ENCODE measurements at places on chromosomes 3 and 15. TPM values are rescaled to one million over a fixed set of nuclear protein-coding genes. Genes with fewer than 3 reads are reported as not detected.

DNA sequence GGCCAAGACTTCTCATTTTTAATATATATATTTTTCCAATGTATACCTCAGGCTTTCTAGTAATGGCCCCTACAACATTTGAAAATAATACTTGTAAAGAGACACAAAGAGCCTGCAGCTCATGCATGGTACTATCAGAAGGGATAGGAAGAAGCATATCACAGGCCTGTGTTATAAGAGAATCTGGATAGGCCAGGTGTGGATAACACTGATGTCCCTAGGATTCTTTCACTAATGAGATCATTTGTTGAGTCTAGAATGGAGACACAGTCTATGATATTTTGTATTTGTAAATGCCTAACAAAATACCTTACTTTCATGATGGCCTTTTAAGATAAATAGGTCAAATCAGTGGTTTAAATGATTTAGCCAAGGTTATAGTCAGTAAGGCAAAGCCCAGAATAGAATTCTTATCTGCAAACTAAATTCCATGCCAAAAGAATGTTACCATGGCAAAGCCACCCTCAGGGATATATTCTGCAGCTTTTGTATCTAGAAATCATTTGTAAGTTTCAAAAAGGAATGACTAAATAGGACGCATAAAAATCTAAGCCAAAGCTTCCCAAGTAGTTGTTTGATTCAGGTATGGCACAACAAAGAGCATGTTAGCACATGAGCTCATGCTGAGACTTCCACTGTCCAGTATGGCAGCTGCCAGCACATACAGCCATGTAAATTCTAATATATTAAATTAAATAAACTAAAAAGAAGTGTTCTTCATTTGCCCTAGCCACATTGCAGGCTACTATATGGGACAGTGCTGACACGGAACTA is 10.0 kb downstream of the DCP1A start:
- no peak for DNase-seq

ECE2 gene
- polyA plus RNA-seq = not detected

DNA sequence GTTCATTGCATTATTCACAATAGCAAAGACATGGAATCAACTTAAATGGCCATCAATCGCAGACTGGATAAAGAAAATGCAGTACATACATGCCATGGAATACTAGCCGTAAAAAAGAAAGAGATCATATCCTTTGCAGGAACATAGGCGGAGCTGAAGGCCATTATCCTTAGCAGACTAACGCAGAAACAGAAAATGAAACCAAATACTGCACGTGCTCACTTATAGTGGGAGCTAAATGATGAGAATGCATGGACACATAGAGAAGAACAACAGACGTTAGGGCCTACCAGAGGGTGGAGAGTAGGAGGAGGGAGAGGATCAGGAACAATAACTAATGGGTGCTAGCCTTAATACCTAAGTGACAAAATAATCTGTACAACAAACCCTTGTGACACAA is 57.9 kb downstream of the RASA2 start:
- no peak for DNase-seq

RHOV gene
- polyA plus RNA-seq = 0.04 TPM

- no peak for DNase-seq
These were observed 281.7 kb upstream of the ROPN1 start for GRCh38 chr3:124273651-124274050.

DNA sequence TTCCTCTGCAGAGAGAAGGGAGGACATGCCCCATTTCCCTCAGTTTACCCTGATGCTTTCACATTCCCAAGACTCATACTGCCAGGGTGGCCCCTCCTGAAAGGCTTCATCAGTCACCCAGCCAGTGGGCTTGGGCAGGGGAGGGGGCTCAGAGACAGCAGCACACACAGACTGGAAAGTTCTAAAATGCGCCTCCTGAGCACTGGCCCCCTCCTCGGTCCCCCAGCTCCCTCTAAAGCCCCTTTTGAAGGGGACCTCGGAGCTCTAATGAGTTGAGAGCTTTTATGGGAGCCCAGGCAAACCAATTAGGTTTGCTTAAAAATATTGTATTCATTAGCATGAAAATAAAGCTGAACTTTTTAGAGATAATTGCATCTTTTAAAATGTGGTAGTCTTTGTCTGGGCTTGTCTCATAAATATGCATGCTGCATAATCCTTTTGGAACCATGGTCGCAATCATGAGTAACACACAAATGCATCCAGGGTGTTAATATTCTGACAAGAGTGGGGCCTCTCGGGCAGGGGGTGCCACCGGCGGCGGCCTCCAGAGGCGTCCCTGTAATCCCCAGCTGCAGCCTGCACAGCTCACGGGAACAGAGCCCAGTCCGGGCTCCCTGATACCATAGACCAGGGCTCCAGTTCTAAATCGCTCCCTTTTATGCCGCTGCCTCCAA is 78.5 kb downstream of the RPLP1 start:
- DNase-seq = no peak

DNA sequence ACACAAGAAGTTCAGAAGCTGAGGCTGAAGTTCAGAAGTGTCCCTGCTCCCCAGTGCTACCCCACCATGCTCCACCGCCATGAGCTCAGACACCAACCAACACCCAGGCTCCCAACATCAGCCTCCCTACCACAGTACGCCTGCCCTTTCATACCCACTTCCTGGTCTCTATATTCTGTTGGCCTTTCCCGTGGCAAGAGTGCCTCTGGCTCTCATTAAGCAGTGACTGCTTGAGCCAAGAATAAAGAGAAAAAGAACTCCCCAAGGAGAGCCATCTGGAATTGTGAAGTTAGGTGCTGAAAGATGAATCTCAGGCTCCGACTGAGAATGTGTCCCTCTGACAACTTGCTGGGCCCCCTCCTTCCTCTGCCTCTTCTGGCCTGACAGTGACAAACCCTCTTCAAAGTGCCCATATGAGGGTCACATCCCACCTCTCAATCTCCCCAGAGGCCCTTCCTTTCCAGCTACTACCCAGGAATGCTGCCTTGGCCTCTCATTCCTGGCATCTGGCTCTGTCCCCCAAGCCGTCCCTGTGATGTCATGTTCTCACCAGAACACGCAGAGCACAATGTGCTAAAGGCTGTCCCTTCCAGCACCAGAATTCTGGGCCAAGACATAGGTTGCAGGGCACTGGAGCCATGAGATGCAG is 306.8 kb downstream of the NTRK3 start:
- DNase-seq = no peak

EPB42 gene
- polyA plus RNA-seq = not detected

GRCh38 chr3:38150780-38151528 is 12.5 kb downstream of the MYD88 start:
- DNase-seq = no peak

UBAP1L gene
- polyA plus RNA-seq = 0.46 TPM

GRCh38 chr15:94965593-94965992 is 734.2 kb downstream of the MCTP2 start:
- DNase-seq = no peak

GRCh38 chr3:125050488-125051090 is 5.2 kb downstream of the HEG1 start:
- no peak for DNase-seq

- no peak for DNase-seq
These were observed 25.1 kb upstream of the FSTL1 start for GRCh38 chr3:120475722-120476377.

GUCA1C gene
- not detected for polyA plus RNA-seq

- no peak for DNase-seq
These were observed 6.9 kb upstream of the SLC9A9 start for GRCh38 chr3:143855183-143855582.

LRRC58 gene
- polyA plus RNA-seq = 15.0 TPM
